ENCODE measurements at places on chromosomes 5 and 9.

- H3K27ac ChIP-seq = no peak overlapping the region
- peaks cover 5% of the 10 kb centered on the region for H3K27me3 ChIP-seq
- no peak overlapping the region for H3K4me3 ChIP-seq
- DNase-seq = peak; percentile 59
- no peaks in the 10 kb centered on the region for H3K36me3 ChIP-seq
Measured at GRCh38 chr5:67209141-67209771, 12.7 kb upstream of the CD180 start.

GRCh38 chr5:174514983-174515394 is 209.4 kb upstream of the MSX2 start:
- H3K27me3 ChIP-seq = peaks cover 19% of the 10 kb centered on the region
- no peak for DNase-seq
- peak overlapping the region; percentile 58 for H3K27ac ChIP-seq
- peaks cover 26% of the 10 kb centered on the region for H3K4me1 ChIP-seq
- H3K4me3 ChIP-seq = no peak overlapping the region

DNA sequence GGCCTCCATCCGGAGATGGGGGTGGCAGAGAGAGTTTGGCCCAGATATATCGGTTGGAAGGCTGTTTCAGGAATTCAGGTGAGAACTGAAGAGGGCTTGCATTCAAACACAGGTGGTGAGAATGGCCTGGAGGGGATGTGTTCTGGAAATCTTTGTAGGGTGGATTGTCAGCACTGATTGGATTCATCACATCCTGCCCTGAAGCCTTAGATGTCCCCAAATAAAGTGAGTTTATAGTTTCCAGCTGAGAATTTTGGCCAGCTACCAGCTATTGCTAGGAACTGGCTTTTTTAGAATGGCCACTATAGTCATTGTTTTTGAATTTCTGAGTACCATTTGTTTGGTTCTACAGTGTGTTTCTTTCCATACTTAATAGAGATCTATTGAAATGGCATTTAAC is 46.1 kb upstream of the ANKH start:
- no peak overlapping the region for H3K4me3 ChIP-seq
- H3K27ac ChIP-seq = no peak overlapping the region
- H3K27me3 ChIP-seq = peaks cover 16% of the 10 kb centered on the region
- H3K4me1 ChIP-seq = peaks cover 6% of the 10 kb centered on the region

DNA sequence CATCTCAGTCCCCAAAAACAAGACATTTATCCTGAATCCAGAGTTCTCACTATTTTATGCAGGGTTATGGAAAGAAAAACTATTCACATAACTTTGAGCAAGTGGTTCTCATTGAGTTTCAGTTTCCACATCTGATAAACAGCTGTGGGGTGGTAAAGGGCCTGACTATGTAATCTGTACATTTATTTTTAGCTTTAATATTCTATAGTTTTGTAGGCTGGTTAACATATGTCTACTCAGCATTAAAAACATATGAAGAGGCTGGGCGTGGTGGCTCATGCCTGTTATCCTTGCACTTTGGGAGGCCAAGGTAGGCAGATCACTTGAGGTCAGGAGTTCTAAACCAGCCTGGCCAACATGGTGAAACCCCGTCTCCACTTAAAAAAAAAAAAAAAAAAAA is 301.5 kb upstream of the CCNG1 start:
- no peak for DNase-seq
- H3K27ac ChIP-seq = no peak overlapping the region

GRCh38 chr5:57887851-57888621 is 405.4 kb upstream of the ACTBL2 start:
- H3K4me3 ChIP-seq = no peak overlapping the region
- peaks cover 36% of the 10 kb centered on the region for H3K4me1 ChIP-seq

DNA sequence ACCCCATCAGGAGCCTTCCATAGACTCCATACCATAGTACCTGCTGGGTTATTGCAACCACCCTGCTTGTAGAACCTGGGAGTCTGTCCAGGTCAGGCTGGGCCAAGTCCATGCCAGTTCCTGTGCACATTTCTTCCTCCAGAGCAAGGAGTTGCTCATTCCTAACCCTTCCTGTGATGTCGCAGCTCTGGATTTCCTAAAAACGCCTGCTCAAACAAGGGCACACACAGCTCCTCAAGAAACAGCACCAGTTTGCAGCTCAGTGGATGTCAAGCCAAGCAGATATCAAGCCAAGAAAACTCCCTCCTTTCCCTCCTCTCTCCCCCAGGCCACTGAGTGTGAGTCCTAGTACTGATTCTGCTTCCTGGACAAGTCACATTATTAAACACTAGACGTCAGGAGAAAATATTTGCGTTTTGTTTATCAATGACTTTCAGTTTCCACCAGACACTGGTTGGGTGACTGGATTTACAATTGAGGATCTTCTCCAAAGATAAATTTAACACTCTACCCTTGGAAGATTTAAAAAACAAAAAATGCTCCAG is 59.6 kb downstream of the SLC1A1 start:
- H3K36me3 ChIP-seq = no peaks in the 10 kb centered on the region
- H3K4me3 ChIP-seq = no peak overlapping the region
- H3K27me3 ChIP-seq = no peaks in the 10 kb centered on the region

DNA sequence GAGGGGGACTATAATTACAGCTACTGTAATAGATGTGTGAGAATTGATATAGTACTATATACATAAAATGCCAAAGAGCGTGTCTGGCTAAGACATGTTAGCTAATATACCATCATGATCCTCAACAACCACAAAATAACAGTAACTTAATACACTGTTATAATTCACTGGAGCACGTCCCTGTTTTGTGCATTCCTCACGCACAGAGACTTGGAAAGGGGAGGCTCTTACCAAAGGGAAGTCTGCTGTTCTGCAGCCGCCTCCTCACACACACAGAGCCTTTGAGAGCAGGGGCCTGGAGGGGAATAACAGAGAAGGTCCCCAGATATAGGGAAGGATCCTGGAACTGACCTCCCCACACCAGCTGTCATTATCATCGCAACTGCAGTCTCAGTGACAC is 97.3 kb downstream of the ANKRD18A start:
- DNase-seq = no peak
- H3K27ac ChIP-seq = peak overlapping the region; percentile 74
- no peaks in the 10 kb centered on the region for H3K36me3 ChIP-seq
- peaks cover 43% of the 10 kb centered on the region for H3K4me1 ChIP-seq

DNA sequence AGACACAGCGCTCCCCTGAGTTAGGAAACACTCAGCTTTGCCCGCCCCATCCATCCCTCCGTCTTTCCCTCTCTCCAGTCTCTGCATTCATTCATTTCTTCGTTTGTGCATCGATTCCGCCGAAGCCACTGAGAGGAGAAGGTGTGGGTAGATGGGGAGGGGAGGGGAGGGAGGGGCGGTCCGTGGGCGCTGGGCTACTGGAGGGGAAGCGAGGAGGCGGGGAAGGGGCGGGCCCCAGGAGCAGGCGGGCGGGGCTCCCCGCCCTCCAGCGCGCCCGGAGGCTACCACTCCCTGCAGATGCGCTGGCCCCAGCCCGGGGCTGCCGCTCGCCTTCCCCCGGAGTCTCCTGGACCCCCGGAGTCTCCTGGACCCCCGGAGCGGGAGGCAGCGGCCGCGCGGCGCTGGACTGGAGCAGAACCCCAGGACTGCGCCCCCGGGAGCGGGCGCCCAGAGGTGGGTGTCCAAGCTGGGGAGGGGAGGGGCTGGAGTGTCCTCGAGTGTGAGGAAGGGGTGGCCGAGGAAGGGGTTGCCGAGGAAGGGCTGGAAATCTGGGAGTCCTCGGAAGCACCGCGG is 159.5 kb downstream of the C9orf152 start:
- peaks cover 38% of the 10 kb centered on the region for H3K4me1 ChIP-seq
- H3K4me3 ChIP-seq = peak overlapping the region; percentile 90
- H3K27me3 ChIP-seq = peaks cover 68% of the 10 kb centered on the region
- DNase-seq = peak; percentile 88
- H3K27ac ChIP-seq = no peak overlapping the region
